Airway epithelial cell (primary cell): ENCODE measurements at places on chromosomes 16 and 17. TPM values are rescaled to one million over a fixed set of nuclear protein-coding genes. Genes with fewer than 3 reads are reported as not detected.

GPR142 gene
- total RNA-seq: not detected in 2 replicates

STAT5B gene
- total RNA-seq: 12.5 and 17.1 TPM in 2 replicates

PIMREG gene
- total RNA-seq: 22.2 and 27.6 TPM in 2 replicates

NATD1 gene
- 1.4 and 2.2 TPM in 2 replicates for total RNA-seq

KDM6B gene
- total RNA-seq: 7.7 and 8.0 TPM in 2 replicates

MYO1C gene
- total RNA-seq: 65.6 and 85.6 TPM in 2 replicates

KRT31 gene
- total RNA-seq: 0.05 and 0.28 TPM in 2 replicates

FLII gene
- total RNA-seq: 275 and 343 TPM in 2 replicates

SPATA32 gene
- total RNA-seq: not detected in 2 replicates

GDPD3 gene
- total RNA-seq: 4.4 and 7.9 TPM in 2 replicates

TOX3 gene
- 0.05 TPM in 1 of 2 replicates, not detected in the other for total RNA-seq

NPIPB5 gene
- total RNA-seq: 17.7 and 22.9 TPM in 2 replicates

KRT23 gene
- 35.7 and 36.8 TPM in 2 replicates for total RNA-seq
